ENCODE measurements at places on chromosomes 5 and 9.

DNA sequence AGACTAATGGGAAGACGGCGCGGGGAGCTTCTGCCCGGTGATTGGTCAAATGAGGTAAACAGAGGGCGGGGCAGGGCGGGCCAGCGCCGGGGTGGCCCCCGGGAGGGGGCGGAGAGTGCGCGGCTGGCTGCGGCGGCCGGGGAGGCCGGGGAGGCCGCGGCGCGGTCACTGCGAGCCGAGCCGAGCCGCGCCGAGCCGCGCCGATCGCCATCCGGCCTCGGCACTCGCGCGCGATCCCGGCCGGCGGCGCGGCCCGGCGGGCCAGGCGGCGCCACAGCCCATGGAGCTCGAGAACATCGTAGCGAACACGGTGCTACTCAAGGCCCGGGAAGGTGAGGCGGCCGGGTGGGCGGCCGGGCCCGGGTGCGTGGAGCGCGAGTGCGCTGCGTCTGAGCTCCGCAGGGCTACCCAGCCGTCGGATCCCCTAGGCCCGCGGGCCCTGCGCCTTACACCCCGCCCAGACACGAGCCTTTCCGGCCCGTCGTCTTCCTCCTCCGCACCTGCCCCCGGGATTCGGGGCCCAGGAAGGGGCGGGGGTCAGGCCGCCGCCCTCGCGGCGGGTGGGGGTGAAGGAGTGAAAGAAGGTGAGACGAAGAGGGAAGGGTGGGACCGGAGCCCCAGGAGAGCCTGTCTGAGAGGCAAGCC, at the start of gene GRK6:
GRK6 (plus strand) TSS at position 111 of the 645 bp plus-strand sequence; CDS start at position 281, 170 bp downstream.
- DNase-seq, result no peak

DNA sequence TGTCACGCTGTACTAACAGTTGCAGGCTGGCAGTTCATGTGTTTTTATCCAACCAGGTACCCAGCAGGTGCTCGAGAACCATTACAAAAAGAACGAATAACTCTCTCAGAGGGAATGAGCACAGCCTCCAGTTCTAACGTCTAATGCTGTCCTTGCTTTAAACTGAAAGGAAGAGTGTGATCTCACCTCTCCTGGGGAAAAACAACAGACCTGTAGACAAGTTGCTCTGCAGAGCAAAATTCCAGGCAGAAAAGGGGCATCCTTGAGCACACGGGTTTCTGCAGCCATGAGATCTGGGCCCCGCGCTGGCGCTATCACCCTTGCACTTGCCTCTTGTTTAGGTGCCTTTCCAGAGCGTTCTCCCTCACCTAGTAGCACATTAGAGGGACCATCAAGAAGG, 92.5 kb upstream of the DNAH5 start:
- DNase-seq, result no peak

DNA sequence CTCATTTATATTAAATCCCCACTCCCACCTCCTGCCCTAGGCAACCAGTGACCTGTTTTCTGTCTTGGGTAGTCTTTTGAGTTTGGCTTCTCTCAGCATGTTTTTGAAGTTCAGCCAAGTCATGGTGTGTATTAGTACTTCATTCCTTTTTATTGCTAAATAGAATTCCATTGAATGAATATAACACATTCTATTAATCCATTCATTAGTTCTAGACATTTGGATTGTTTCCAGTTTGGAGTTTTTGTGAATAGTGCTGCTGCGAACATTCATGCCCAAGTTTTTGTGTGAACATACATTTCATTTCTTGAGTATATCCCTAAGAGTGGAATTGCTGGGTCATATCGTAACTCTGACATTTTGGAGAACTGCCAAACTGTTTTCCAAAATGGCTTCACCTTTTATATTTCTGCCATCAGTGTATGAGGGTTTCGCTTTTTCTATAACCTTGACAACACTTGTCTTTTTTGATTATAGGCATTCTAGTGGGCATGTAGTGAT, 2.7 kb downstream of the ZNF346 start:
- no peak for DNase-seq

DNA sequence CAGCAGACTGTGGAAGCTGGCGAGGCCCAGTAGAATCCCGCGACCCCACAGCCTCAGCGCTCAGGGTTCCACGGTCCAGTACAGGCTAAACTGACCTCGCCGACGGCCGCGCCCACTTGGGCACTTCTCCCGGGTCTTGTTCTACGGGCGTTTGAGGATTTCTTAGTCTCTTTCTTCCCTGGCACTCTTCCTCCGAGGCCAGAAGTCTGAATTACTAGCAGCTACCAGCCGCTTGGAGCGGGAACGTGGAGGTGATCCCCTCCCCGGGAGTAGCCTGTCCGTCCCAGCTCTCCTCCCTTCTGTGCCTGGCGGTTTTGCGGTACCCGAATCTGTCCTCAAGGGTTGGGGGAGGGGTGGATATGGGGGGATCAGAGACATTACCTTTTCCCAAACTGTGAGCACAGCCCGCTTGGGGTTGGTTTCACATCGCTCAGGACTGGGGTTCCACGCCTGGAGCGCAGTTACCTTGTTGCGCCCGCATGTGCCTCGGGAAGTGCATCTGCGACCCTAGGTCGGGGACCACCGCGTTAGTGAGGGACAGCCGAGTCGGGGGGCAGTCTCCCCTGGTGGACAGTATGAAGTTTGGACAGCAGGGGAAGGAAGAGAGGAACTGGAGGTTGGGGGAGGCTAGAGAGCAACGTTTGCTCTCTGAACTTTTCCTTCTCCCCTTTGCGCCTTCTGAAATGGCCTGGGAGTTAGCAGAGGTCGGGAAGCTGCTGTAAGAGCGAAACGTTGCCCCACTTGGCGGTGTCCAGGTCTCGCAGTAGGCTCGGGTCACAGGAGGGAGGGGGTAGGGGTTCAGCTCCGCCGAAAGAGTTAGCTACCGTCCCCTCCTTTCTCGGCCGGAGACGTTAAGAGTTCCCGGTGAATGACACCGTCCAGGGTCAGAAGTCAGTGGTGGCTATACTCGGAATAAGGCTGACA, 190.8 kb downstream of the MEF2C start:
- DNase-seq, result no peak

DNA sequence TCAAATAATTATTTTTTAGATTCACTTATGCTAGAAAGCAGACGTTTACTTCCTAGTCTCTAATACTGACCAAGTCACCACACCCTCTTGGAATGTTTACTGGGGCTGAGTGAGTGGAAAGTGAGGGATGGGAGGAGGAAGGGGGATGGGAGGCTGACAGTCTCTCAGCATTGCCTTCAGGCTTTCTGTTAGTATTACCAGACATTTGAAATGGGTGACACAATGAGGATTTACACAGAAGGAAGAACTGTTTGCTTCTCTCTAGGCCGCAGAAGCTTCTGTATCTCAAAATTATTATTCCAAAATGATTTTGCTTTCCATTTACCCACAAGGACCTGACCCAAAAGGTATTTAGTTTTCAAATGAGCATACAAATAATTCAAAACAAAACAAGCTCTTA, 232.8 kb upstream of the ZNF608 start:
- DNase-seq, result no peak

DNA sequence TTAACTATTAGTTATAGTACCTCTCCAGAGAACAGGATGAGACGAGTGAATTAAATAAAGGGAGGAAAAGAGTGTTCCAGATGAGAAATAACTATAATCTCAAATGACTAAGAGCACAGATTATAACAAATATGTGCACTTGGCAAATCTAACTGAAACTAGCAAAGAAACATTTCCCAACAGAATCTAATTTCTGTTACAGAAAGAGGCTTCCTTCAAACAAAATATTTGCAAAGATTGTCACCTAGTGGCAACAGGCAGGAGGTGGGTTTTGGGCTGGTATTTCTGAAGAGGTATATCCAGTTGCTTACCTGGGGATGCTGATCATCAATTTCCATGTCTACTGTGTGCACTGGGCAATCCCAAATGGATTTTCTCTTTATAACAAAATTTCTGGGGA, 5.6 kb upstream of the SPDL1 start:
- no peak for DNase-seq

- no peak for DNase-seq
Measured at GRCh38 chr9:18778846-18779245, 254.2 kb downstream of the SAXO1 start.

- DNase-seq, result no peak
Measured at GRCh38 chr9:6449645-6450044, 36.6 kb downstream of the UHRF2 start.

GRCh38 chr5:106862450-106863193, 808.1 kb downstream of the EFNA5 start:
- no peak for DNase-seq

DNA sequence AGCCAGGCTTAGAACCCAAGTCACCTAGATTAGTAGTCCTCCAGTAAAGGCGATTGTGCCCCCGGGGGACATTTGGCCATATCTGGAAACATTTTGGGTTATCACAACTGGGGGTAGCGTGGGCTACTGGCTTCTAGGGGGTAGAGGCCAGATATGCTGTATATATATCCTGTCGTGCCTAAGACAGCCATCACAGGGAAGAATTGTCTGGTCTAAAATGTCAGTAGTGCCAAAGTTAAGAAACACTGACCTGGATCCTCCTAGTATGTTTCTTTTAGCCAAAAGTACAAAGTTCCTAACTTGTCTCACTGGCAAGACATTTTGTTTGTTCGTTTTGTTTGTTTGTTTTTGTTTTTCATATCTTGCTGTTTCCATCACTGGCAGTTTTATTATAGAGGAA, 13.8 kb downstream of the RABEPK start:
- no peak for DNase-seq

DNA sequence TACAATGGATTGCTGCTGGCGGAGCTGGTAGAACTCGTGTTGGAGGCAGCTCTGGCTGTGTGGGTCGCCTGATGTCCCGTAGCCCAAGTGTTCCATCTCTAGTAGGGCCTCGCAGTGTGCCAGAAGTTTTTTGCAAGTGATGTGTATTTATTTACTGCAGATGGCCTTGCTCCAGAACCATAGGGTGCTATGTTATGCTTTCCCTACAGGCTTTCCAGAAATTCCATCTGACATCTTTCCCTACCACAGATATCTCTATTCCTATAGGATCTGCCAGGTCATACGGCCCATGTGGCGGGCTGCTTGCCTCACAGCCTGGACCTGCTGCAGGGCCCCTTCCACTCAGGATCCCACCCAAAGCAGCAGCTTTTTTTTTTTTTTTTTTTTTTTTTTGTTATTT, 16.9 kb downstream of the ADAMTSL2 start:
- no peak for DNase-seq

Data from AG04449 (cell line).